Activated CD4-positive, alpha-beta T cell treated with anti-CD3 and anti-CD28 coated beads, Interleukin-2, amount 10 ng/mL, durations not matched to agents 7 days and 5 days (primary cell): ENCODE measurements at places on chromosomes 5 and 9.

DNA sequence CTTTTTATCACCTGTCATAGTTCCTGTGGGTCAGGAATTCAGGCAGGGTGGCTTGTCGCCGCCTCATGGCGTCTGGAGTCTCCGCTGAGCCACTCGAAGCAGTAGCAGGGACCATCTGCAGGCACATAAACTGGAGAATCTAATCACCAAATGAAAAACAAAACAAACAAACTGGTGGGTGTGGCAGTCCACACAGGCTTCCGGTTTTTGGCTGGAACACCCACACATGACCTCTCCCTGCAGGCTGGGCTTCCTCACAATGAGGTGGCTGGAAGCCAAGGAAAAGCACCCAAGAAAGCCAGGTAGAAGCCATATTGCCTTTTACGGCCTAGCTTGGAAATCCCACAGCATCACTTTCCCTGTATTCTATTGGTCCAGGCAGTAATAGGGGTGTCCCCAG lies 197.0 kb downstream of the SYK start:
- DNase-seq, result no peak

- no peak for DNase-seq
Observed at GRCh38 chr9:116599342-116599884, 87.7 kb upstream of the TRIM32 start.

DNA sequence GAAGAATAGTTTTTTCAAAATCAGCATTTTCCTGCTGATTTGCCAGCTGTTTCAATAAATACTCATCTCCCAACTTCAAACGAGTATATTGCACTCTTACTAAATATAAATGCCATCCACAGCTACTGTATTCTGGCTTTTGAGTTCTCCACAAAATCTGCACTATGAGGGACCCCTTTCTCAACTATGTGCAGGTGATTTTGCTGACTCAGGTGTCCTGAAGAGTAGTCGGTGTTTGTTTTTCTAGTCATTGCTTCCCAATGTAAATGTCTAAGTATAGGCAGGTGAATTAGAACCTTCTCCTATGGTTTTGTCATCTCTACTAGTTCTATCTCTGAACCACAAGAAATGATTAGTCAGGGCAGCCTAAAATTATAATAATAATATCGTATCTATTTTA lies 616.8 kb upstream of the MEF2C start:
- DNase-seq, result no peak

DNA sequence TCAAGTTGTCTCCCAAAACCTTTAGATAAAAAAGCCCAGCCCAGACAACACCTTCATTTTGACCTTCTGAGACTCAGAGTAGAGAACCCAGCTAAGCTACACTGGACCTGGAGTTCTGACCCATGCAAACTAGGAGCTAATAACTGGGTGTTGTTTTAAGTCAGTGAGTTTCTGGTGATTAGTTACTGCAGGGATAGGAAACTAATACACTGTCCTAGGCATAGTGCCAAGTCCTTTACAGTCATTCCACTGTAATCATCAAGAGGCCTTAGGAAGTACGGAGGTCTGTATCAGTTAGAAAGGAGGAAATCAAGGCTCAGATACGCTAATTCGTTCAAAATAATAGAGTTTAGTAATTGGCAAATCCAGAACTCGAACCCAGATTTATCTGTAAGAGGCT lies 197.9 kb downstream of the KCTD16 start:
- DNase-seq, result no peak

DNA sequence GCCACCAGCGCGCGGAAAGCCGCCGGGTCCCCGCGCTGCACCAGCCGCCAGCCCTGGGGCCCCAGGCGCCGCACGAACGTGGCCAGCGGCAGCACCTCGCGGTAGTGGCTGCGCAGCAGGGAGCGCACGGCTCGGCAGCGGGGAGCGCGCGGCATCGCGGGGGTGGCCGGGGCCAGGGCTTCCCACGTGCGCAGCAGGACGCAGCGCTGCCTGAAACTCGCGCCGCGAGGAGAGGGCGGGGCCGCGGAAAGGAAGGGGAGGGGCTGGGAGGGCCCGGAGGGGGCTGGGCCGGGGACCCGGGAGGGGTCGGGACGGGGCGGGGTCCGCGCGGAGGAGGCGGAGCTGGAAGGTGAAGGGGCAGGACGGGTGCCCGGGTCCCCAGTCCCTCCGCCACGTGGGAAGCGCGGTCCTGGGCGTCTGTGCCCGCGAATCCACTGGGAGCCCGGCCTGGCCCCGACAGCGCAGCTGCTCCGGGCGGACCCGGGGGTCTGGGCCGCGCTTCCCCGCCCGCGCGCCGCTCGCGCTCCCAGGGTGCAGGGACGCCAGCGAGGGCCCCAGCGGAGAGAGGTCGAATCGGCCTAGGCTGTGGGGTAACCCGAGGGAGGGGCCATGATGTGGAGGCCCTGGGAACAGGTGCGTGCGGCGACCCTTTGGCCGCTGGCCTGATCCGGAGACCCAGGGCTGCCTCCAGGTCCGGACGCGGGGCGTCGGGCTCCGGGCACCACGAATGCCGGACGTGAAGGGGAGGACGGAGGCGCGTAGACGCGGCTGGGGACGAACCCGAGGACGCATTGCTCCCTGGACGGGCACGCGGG lies at the start of gene TERT:
Gene TERT, minus strand, starts transcription at position 234 of the 815 bp plus-strand sequence. Its CDS starts 79 bp downstream, at position 155.
- peak; percentile 79 for DNase-seq

DNA sequence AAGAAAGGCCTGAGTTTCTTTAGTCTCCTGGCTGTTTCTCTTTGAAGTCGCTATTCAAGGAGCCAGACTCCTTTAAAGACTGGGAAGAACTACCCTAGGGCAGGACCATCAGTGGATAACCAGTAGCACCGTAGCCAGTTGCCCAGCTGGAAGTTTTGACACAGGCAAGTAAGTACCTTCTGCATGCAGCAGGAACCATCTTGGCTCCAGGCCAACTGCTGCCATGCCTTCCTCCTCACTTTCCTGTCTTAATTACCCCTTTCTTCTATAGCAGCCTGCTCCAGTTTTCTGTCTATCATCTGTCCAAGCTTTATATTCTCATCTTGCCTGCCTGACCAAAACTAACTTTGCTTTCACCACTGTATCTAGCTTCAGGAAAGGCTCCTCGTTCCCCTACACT lies 149.7 kb upstream of the SV2C start:
- no peak for DNase-seq

DNA sequence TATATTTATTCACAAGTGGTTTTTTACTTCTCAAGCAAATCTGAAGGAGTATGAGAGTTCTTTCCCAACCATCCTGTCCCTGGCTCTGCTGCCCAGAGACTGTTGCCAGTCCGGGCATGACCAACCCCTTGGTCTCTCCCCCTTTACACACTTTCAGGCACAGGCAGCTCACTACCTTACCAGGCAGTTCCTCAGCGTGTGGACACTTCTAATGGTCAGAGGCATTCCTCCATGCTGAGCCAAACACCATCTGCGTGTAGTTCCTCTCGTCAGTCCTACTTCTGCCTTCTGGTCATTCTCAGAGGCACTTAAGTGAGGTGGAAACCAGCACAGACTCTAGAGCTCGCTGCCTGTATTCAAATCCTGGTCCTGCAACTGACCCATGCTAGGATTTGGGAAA lies 56.1 kb downstream of the TSTD2 start:
- no peak for DNase-seq

- DNase-seq, result peak; percentile 59
Observed at GRCh38 chr9:131478421-131478868, 24.3 kb upstream of the POMT1 start.

DNA sequence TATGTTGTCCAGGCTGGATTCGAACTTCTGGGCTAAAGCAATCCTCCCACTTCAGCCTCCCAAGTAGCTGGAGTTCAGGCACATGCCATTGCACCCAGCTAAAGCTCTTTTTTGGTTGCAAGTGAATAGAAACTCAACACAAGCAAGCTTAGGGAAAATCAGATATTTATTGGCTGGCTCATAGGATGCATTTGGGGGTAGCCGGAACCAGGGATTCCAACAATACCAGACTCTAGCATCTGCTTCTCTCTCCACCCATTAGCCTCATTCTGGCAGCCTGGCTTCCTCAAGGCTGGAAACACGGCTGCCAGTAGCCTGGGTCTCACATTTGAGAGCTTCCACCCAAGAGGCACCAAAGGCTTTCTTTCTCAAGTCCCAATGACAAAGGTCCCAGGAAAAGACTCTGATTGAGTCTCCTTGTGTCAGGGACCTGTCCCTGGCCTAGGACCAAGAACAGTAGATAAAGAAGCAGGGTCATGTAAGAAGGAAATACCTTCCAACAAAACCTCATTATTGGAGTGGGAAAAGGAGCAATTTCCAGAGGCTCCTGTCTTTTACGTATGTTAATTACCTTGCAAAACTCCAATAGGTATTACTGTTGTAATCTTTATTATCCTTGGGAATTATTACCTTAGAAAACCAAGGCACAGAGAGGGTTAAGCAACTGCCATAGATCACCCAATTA lies 23.0 kb upstream of the B4GALT1 start:
- DNase-seq, result no peak

GRCh38 chr5:2756211-2757152 lies 5.0 kb upstream of the IRX2 start:
- DNase-seq, result no peak

GRCh38 chr5:135205632-135206349 lies 171.8 kb upstream of the PITX1 start:
- DNase-seq, result no peak

DNA sequence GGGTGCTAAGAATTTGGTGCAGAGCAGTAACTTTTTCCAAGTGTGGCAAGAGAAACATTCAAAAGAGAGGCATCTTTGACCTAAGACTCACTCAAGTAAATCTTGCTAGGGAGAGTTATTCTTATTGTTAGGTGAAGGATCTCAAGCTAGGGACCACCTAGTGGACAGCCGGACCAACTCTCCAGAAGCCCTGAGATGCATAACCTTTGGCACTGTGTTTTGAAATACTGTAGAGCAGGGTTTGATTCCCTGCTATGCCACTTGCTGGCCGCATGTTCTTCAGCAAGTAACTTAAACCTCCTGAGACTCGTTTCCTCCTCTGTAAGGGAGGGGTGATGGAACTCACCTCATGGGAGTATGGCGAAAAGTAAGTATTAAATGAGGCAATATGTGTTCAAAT lies 336.1 kb upstream of the ADAMTSL1 start:
- DNase-seq, result no peak

DNA sequence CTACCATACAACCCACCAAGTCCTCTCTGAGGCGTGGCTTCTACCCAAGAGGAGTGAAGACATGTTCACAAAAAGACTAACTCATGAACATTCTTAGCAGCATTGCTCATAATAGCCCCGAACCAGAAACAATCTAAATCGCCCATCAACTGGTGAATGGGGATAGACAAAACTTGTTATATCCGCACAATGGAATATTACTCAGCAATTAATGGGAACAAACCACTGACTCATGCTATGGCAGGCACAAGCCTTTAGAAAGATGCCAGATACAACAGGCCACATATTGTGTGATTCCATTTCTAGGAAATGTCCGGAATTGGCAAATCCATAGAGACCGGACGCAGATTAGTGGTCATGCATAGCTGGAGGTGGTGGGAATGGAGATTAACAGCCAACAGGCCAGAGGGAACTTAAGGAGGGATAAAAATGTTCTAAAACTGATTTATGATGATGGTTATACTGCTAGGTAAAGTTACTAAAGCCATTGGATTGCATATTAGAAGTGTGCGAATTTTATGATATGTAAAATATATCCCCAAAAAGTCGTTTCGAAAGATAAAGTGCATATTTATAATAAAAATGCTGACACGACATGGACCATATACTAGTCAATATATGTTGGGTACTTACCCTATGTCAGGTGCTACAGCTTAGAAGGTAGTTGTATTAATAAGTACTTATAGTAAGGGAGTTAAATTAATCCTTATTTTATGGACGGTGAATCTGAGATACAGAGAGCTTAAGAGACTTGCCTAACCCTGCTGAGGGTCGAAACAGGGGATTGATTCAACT lies 55.4 kb downstream of the LHX2 start:
- DNase-seq, result no peak

- no peak for DNase-seq
Observed at GRCh38 chr5:74418709-74419108, 221.8 kb downstream of the ENC1 start.

GRCh38 chr9:92592946-92593861 lies 57.4 kb upstream of the ECM2 start:
- no peak for DNase-seq

GRCh38 chr9:71504636-71505035 lies 263.7 kb downstream of the CEMIP2 start:
- no peak for DNase-seq

GRCh38 chr5:73174100-73174815 lies 1.3 kb downstream of the TMEM174 start:
- DNase-seq, result no peak

GRCh38 chr9:89853161-89853560 lies 248.3 kb downstream of the GADD45G start:
- no peak for DNase-seq

DNA sequence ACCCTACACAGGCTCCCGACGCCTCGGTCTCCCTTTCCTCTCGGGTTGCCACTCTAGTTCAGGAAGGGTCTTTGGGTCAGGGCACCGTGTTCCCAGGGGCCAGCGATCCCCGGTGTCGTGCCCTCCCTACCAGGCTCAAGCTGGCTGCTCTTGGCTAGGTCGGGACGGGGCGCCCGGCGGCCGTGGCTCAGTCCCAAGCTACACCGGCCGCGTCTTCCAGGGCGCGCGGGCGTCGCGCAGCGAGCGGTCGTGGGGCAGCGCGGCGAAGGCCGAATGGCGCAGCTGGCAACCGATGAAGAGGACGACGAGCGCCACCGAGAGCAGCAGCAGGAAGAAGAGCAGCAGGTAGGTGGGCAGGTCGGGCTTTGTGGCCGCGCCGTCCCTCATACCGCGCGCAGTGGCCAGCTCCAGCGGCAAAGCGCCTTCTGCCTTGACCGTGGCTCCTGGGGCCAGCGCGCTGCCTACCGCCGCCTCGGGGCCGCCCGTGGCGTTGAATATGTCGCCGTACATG lies 892 bp downstream of the SMIM32 start:
- no peak for DNase-seq

- DNase-seq, result no peak
Observed at GRCh38 chr5:103117471-103117991, 2.4 kb downstream of the GIN1 start.

DNA sequence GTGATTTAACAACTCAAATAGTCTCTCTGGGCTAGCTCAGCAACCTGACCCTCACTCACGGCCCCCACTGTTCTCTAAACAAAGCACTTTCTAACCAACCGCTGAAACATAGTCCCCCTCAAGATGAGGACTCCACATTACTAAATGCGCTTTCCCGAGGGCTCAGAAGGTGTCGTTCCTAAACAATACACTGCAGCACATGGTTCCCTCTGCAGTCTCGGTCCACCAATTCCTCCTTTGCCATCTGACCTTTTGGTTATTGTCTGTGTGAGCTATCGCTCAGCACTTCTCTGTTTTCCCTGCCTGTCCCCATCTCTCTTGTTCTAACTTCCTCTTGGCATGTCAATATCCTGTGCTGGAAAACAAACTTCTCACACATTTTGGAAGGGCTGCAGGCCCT lies 7.2 kb downstream of the EPB41L4A start:
- DNase-seq, result no peak

- peak; percentile 93 for DNase-seq
Observed at GRCh38 chr5:94111209-94112004, 370.0 kb upstream of the POU5F2 start.

GRCh38 chr5:117084067-117084466 lies 509.4 kb upstream of the SEMA6A start:
- DNase-seq, result no peak

DNA sequence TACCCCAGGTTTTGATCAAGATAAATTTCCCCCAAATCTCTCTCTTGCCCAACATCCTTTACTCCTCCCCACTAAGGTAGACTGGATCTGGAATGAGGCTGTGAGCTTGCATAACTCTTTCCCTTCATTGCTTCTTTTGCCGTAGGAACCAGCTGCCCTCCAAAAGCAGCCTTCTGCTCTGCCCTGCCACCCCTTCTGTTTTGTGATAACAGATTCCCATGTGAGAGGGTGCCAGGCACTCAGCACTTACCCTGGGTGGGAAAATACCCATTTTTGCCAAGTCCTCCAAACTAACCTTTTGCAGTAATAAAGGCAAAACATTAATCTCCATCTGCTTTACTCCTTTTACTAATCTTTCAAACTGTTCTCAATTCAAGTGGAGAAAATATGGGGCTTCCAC lies 182.6 kb downstream of the ASTN2 start:
- DNase-seq, result no peak
